Activated T-helper 2 cell treated with anti-CD3 and anti-CD28 coated beads, Interferon-gamma antibody, Interleukin-2, Interleukin-4, amounts not matched to agents 10 μg/mL and 5 μg/mL and 100 μg/mL, durations not matched to agents 14 hours and 24 hours and 36 hours (primary cell): ENCODE measurements at places on chromosomes 2 and 18. TPM values are rescaled to one million over a fixed set of nuclear protein-coding genes. Genes with fewer than 3 reads are reported as not detected.

DNA sequence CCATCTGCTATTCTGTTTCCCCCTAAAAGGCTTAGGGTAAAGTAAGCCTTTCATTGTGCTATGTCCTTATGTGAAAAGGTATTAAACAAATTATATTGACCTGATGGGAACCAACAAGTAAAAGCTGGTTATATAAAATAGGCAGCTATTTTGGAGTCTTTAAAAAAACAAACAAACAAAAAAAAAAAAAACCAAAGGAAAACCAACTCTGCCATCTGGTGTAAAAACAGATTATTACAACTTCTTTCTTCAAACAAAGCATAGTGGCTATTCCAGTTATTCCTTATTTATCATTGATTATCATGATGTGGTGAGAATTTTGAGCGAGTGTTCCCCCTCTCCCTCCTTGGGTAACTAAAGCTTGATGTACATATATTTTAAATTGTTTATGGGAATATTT lies 122.3 kb upstream of the FHL2 start:
- peaks cover 1% of the 10 kb centered on the region for H3K27me3 ChIP-seq
- no peaks in the 10 kb centered on the region for H3K4me1 ChIP-seq
- H3K4me3 ChIP-seq = no peak overlapping the region

- H3K27me3 ChIP-seq = peaks cover 71% of the 10 kb centered on the region
- H3K4me3 ChIP-seq = peak overlapping the region; percentile 64
- no peaks in the 10 kb centered on the region for H3K36me3 ChIP-seq
- peaks cover 6% of the 10 kb centered on the region for H3K4me1 ChIP-seq
These were observed 879 bp downstream of the TMEM178A start for GRCh38 chr2:39666491-39667101.

ZNF804A gene
- not detected in 2 replicates for total RNA-seq

GRCh38 chr18:39166776-39167175 lies 1601.2 kb upstream of the CELF4 start:
- H3K27ac ChIP-seq = no peak overlapping the region
- H3K4me3 ChIP-seq = no peak overlapping the region
- no peak for DNase-seq

DNA sequence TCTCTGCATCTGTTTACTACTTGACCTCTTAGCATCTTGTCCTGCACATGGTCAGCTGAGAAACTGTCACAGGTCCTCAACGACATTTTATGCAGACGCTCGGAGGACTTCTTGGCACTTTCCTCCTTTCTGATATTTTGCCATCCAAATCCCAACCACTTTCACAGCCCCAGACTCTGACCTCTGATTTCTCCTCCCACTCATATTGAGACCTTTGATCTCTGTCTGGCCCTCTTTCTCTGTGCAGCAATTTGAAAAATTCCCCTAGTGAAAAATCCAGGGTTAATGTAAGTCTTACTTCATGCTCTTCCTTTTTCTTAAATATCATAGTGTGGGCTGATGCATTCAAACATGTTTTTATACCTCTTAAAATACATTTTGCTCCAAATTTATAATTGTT lies 273.8 kb downstream of the CCDC102B start:
- H3K4me3 ChIP-seq = no peak overlapping the region
- no peaks in the 10 kb centered on the region for H3K36me3 ChIP-seq
- H3K27me3 ChIP-seq = no peaks in the 10 kb centered on the region

GRCh38 chr18:9211955-9212354 lies 75.4 kb downstream of the ANKRD12 start:
- H3K4me3 ChIP-seq = no peak overlapping the region
- no peak for DNase-seq
- peaks cover 10% of the 10 kb centered on the region for H3K4me1 ChIP-seq
- H3K27me3 ChIP-seq = no peaks in the 10 kb centered on the region
- peaks cover 66% of the 10 kb centered on the region for H3K36me3 ChIP-seq

DNA sequence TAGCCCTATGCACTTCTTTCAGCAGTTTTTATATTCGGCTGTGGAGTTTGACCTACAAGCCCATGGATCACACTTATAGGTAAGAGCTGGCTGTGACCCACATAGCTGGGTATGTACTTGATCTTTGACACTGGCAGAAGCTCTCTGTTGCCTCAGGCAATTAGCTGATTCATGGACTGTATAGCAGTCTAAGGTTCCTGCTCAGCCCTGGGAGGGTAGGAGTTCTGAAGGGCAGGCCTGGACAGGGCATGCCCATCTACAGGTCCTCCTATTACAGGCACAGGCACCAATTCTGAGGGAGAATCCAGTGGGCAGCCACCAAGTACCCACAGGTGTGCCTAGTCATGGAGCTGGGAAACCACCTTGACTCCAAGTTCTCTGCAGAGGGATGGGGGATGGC lies 301.8 kb upstream of the GALNT5 start:
- DNase-seq = no peak
- H3K36me3 ChIP-seq = no peaks in the 10 kb centered on the region
- H3K4me1 ChIP-seq = no peaks in the 10 kb centered on the region
- no peak overlapping the region for H3K27ac ChIP-seq
- H3K27me3 ChIP-seq = no peaks in the 10 kb centered on the region

DNA sequence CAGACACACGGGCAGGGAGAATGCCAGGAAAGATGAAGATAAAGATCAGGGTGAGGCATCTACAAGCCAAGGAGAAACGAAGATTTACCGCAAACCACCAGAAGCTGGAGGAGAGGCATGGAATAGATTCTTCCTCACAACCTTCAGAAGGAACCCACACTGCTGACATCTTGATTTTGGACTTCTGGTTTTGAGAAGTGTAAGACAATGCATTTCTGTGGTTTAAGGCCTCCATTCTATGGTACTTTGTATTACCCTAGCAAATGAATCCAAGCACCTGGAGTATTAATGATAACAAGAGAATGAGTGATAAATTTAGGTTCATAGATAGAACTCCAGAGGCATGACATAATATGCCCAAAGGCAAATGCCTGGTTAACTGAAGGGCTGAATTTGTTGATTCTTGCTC lies 11.8 kb upstream of the FN1 start:
- no peak for DNase-seq
- no peaks in the 10 kb centered on the region for H3K4me1 ChIP-seq
- no peak overlapping the region for H3K4me3 ChIP-seq
- H3K27me3 ChIP-seq = peaks cover 28% of the 10 kb centered on the region

CIB4 gene
- total RNA-seq = not detected in 2 replicates

DNA sequence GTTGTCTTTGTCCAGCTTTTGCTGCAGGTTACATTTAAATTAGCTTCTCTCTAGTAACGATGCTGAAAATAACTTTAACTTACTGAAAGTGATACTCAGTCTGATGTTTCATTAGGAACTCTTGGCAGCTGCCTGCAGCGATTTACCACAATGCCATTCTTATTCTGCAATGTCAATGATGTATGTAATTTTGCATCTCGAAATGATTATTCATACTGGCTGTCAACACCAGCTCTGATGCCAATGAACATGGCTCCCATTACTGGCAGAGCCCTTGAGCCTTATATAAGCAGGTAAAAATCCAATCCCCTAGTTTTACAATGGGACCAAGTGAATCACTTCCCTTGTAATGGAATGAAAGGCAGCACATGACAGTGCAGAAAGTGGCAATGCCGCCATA lies 16.3 kb upstream of the MFF start:
- no peak overlapping the region for H3K4me3 ChIP-seq
- no peaks in the 10 kb centered on the region for H3K4me1 ChIP-seq
- peaks cover 3% of the 10 kb centered on the region for H3K27me3 ChIP-seq
- no peaks in the 10 kb centered on the region for H3K36me3 ChIP-seq
- DNase-seq = no peak

DNA sequence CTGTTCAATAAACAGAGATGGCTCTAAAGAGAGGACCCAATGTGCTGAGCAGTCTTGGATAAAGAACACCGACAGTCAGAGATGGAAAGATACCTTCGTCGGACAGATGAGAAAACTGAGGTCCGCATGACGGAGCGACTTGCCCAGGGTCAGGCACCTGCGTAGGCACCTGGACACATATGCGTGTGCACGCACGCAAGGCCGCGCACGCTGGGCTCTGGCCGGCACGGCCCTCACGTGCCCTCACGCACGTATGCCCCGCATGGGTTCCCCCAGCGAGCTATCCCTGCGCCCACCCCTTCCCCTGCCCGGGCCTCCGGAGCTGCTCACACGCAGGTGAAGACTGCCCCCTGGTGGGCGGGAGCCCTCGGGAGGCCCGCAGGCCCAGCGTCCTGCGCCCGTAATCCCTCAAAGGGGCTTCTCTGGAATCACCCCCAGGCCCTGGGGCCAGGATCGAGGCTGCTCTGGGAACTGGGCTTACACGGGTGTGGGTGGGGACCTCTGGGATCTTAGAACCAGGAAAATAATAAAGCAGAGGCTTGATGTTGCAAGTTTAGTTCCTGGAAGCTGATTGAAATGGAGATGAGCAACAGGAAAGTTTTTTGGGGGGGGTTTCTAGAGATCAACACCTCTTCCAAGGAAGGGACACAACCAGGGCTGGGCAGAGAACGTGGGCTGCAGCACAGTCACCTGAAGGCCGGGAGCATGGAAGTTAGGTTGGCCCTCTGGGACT lies 246.3 kb downstream of the TNS1 start:
- peak; percentile 44 for DNase-seq
- no peaks in the 10 kb centered on the region for H3K27me3 ChIP-seq
- H3K36me3 ChIP-seq = no peaks in the 10 kb centered on the region
- H3K4me3 ChIP-seq = peak overlapping the region; percentile 33

DNA sequence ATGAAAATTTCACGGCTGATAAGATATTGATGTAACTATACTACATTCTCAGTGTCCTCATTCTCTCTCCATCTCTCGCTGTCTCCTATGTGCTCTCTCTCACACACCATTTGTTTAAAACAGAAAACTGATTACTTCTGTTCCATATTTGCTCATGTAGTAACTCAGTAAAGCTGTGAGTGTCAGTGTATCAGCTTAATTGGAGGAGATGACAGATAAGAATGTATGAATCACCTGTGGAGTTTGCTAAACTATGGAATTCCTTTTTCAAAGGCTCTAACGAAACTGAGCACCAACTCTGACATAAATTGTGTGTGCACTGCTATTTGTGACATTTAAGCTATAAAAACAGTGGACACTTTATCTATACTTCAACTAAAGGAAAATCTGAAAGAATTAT lies 1080.0 kb downstream of the DSC3 start:
- H3K27me3 ChIP-seq = no peaks in the 10 kb centered on the region
- no peak for DNase-seq
- no peak overlapping the region for H3K4me3 ChIP-seq
- no peaks in the 10 kb centered on the region for H3K4me1 ChIP-seq

DNA sequence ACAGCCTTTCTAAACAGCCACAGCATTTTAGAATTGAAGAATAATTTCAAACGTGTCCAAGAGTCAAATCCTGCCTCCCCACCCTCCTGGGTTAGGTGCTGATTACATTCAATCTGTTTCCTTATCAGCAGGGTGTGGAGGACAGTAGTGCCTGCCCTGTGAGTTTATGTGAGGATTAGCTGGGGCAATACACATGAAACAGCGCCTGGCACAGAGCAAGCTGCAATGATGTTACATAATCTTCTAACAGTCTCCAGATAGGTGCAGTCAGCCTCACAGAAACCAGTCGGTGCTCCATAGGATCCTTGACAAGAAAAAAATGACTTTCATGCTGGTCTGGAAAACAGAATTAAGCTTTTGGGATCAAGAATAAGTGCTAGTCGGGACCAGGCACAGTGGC lies 91.7 kb upstream of the ITGA6 start:
- no peaks in the 10 kb centered on the region for H3K36me3 ChIP-seq
- no peak overlapping the region for H3K4me3 ChIP-seq
- H3K27me3 ChIP-seq = peaks cover 11% of the 10 kb centered on the region
- peaks cover 12% of the 10 kb centered on the region for H3K4me1 ChIP-seq
- no peak overlapping the region for H3K27ac ChIP-seq

DNA sequence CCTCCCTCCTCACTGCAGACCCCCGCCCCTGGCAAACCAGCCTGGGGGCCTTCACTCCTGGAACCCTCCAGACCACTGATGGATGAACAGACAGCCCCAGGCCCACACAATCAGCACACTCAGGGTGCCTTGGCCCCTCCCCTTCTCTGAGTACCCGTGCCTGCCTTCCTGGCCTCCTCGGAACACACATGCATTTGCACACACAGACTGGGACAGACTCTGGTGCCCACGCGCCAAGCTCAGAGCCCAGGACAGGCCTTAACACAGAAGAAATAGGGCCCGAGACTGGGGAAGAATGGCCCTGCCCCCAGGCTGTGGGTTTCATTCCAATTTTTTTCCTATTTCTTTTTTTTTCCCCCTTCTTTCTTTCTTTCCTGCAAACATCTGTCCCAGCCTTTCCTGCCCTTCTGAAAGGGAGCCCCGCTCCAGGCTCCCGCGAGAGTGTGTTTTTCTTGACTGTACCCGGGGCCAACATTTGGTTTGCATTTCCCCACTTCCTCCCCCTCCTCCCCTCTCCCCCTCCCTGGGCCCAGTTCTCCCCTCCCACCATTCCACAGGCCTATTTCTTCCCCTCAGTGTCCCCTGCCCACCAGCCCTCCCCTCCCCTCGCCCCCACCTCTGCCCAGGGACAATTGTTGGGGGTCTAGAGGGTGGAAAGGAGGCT lies 618 bp upstream of the TNS1 start:
- H3K36me3 ChIP-seq = no peaks in the 10 kb centered on the region
- DNase-seq = no peak
- H3K4me1 ChIP-seq = peaks cover 4% of the 10 kb centered on the region
- no peak overlapping the region for H3K4me3 ChIP-seq
- H3K27ac ChIP-seq = no peak overlapping the region

- no peaks in the 10 kb centered on the region for H3K36me3 ChIP-seq
- no peak overlapping the region for H3K4me3 ChIP-seq
- H3K4me1 ChIP-seq = no peaks in the 10 kb centered on the region
- no peak for DNase-seq
- no peak overlapping the region for H3K27ac ChIP-seq
- H3K27me3 ChIP-seq = peaks cover 3% of the 10 kb centered on the region
These were observed 246.9 kb downstream of the IRS1 start for GRCh38 chr2:226552571-226553285.

DNA sequence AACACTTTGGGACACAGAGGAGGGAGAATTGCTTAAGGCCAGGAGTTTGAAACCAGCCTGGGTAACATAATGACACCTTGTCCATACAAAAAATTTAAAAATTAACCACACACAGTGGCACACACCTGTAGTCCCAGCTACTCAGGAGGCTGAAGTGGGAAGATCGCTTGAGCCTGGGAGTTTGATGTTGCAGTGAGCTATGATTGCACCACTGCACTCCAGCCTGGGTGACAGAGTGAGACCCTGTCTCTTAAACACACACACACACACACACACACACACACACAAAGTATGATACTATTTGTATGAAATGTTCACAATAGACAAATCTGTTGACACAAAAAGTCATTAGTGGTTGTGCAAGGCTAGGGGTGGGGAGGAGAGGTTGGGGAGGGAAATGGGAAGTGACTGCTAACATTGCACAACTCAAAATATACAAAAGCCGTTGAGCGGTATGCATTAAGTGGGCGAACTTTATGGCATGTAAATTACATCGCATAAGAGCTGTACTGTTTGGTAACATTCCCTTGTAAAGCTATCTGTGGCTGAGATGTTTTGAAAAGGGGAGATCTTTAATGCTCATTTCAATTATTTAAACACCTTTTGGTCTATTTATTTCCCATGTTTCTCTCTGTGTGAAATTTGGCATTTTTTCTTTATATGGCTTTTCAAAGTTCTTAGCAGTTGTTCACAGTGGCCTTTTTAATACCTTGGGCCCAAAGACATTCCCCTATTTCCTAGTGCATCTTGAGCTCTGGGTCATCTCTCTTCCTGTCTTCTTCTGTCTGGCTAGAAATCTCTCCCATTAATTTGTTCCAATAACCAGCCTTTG lies 58.9 kb upstream of the ZNF516 start:
- no peak overlapping the region for H3K4me3 ChIP-seq
- H3K4me1 ChIP-seq = no peaks in the 10 kb centered on the region
- H3K27ac ChIP-seq = no peak overlapping the region
- H3K27me3 ChIP-seq = peaks cover 10% of the 10 kb centered on the region
- DNase-seq = no peak
- H3K36me3 ChIP-seq = no peaks in the 10 kb centered on the region

RAB6C gene
- not detected in 2 replicates for total RNA-seq

GRCh38 chr2:175834477-175834876 lies 167.6 kb downstream of the LNPK start:
- H3K4me3 ChIP-seq = no peak overlapping the region
- H3K36me3 ChIP-seq = no peaks in the 10 kb centered on the region
- H3K4me1 ChIP-seq = no peaks in the 10 kb centered on the region
- H3K27ac ChIP-seq = no peak overlapping the region

FEV gene
- not detected in 2 replicates for total RNA-seq
